Stimulated activated CD4-positive, alpha-beta T cell treated with anti-CD3 and anti-CD28 coated beads, Interleukin-1b, Interleukin-23, amount 100 ng/mL, for 1 hour (primary cell): ENCODE measurements at places on chromosomes 5 and 9.

DNA sequence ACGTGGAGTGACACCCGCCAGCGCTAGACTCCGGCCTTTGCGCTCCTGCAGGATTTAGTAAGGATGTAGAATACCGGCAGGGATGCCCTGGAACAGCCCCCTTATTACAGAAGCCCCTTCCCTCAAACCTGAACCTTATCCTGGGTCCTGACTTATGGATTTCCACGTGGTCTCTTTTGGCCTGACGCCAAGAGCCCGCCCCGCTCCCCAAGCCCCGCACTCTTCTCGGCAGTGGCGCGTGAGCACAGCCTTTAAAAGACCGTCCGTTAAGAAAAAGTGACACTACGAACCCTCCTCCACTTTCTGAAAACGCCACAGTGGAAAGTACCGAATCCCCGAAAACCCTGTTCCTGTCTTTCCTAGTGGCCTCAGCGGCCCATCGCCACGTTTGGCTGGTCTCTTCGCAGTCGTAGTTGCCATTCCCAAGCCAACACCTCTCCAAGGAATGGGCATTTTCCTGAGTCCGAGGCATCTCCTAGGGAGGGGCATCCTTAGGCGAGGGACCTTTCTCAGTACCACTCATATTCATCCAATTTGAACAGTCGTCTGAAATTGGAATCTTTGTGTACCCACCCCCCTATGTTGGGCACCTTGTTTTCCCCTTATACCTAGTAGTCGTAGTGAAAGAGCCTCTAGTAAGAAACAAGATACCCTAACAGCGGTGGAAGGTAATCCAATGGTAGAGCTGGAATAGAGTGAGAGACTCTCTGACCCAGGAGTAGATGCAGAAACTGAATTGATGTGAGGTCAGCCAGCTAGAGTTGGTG lies 732 bp upstream of the MCIDAS start:
- no peak for DNase-seq

GRCh38 chr5:83249156-83249555 lies 171.8 kb downstream of the XRCC4 start:
- no peak for DNase-seq

DNA sequence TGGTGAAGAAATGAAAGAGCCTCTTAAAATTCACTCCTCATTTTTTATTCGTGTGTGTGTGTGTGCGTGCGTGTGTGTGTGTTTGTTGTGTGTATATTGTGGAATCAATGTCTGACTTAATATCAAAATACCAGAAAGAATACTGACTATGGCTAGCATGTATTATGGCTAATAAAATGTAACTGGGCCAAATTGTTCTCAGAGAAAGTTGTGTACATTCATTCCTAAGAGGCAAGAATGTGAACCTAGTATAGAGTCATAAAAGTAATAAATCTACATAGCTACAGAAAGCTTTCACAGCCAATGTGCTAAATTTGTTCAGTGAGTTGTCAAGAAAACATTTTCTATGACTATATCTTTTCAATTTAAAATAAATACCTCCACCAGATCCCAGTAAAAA lies 211.5 kb downstream of the EBF1 start:
- DNase-seq: no peak

DNA sequence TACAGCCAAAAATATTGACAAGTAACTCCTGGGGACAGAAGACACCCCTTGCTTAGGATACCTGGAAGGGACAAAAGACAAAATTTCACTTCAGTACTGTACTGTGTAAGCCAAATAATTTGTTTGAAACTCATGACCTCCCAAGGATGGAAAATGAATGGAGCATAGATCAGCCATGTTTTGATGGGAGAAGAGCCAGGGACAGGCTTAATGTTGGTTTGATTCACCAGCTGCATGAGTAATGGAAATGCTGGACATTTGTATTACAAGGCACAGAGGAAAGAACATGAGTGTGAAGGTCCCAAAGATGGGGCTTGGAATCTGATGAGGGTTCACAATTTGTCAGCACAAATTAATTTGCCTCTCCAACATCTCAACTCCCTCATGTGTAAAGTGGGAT lies 122.8 kb downstream of the ENC1 start:
- DNase-seq: no peak

- DNase-seq: no peak
Measured at GRCh38 chr5:112669328-112669963, 68.2 kb upstream of the APC start.

- no peak for DNase-seq
Measured at GRCh38 chr5:39608024-39608423, 183.2 kb upstream of the DAB2 start.

DNA sequence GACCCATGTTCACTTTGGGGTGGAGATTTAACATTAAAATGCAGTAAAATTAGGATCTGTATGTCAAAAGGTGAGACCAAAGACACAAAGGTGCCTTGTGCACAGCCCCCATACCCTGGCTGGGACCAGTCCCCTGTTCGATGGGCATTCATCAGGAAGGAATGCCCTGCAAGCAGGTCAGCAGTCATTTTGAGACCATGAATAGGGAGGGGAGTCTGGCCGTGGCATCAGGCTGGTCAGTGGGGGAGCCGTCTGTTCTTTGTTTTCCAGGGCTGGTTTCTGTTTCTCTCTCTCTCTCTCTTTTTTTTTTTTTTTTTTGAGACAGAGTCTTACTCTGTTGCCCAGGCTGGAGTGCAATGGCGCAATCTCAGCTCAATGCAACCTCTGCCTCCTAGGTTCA lies 68.9 kb upstream of the GOLM1 start:
- no peak for DNase-seq
